PC-3 (cell line): ENCODE measurements at places on chromosomes 7 and 10. TPM values are rescaled to one million over a fixed set of nuclear protein-coding genes. Genes with fewer than 3 reads are reported as not detected.

DNA sequence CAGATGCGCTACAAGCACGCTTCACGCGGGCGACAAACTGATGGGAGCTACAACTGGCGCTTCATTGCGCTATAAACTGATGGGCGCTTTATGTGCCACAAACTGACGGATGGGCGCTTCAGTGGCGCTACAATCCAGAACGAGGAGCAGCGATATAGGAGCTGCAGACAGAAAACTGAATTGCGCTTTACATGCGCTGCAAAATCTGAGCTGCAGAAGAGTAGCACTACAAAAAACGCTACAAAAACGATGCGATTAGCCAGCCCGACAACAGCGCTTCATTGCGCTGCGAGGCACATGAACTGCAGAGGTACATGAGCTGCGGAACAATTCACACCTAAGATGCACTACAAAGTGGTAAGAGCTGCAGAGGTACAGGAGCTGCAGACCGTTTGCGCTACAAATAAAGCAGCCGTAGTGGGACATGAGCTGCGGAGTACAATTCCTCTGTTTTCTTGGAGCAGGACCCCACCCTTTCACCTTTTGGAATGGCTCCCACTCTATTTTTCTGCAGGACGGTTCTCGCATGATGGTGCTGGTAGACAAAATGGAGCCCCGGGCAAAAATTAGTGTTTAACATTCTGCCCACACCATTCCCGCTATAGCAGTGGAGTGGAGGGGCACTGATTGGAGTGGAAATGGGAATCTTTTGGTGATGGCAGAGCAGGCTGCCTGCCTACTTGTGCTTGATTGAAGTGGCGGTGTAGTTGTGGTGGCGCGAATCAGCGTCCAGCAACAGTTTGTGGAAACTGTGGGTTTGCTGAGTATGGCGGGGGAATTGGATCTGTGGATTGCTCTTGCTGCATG lies 1.2 kb upstream of the SGCE start:
- DNase-seq: peak; percentile 50

GRCh38 chr10:100904917-100905316 lies 7.8 kb upstream of the SLF2 start:
- DNase-seq: no peak

- DNase-seq: no peak
Measured at GRCh38 chr7:121372376-121373010, 23.6 kb downstream of the FAM3C start.

DNA sequence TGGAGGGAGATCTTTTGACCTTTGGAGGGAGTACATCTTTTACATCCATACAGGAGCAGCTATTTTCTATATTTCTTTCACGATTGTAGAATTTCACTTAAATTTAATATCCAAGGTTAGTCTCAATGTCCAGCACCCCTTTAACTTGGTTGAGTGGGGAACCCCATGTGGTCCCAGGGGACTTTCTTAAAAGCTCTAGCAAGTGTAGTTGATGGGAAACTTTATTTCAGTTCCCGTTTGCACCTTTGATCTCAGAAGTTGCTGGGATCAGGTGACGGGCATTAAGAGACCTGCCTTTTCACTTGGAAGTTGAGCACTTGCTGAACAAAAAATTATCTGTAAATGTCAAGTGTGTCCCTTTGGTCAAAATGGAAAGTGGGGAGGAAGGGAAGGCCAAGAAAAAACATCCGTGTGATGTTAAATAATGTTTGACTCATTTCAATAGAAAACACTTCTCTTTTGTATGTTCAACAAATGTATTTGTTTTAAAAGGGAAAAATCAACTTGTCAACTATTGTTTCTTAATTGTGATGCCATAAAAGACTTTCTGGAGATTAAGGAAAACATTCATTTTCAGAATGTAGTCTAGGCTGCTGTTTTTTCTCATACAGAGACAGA lies 370.1 kb upstream of the GALNT17 start:
- no peak for DNase-seq

GRCh38 chr7:85130702-85131101 lies 56.2 kb downstream of the SEMA3D start:
- DNase-seq: no peak

DNA sequence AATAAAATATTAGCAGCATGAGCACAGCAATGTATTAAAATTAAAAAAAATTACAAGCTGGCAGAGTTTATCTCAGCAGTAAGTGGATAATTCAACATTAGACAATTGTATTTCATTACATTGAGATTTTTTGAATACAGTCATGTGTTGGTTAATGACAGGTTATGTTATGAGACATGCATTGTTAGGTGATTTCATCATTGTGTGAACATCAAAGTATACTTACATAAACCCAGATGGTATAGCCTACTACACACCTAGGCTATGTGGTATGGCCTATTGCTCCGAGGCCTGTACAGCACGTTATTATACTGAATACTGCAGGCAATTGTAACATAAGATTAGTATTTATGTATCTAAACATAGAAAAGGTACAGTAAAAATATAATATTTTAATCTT lies 29.7 kb downstream of the CCDC6 start:
- peak; percentile 62 for DNase-seq

Gene TEX47
- total RNA-seq: not detected in 2 replicates

Gene RAB18
- total RNA-seq: 14.9 and 32.0 TPM in 2 replicates

Gene MAT1A
- total RNA-seq: not detected in 2 replicates

Gene GRM8
- not detected in 2 replicates for total RNA-seq
